Osteocyte (in vitro differentiated cells): ENCODE measurements at places on chromosomes 3 and 15. TPM values are rescaled to one million over a fixed set of nuclear protein-coding genes. Genes with fewer than 3 reads are reported as not detected.

MME gene
- 13.9 and 14.5 TPM in 2 replicates for total RNA-seq

- no peak for DNase-seq
Measured at GRCh38 chr3:172209333-172210321, 170.2 kb downstream of the FNDC3B start.

GRCh38 chr3:133124511-133124910 lies 86.3 kb downstream of the TMEM108 start:
- no peak for DNase-seq

GRCh38 chr3:177646749-177647148 lies 449.5 kb upstream of the TBL1XR1 start:
- no peak for DNase-seq

- no peak for DNase-seq
Measured at GRCh38 chr3:107897471-107898061, 193.3 kb downstream of the CD47 start.

DNA sequence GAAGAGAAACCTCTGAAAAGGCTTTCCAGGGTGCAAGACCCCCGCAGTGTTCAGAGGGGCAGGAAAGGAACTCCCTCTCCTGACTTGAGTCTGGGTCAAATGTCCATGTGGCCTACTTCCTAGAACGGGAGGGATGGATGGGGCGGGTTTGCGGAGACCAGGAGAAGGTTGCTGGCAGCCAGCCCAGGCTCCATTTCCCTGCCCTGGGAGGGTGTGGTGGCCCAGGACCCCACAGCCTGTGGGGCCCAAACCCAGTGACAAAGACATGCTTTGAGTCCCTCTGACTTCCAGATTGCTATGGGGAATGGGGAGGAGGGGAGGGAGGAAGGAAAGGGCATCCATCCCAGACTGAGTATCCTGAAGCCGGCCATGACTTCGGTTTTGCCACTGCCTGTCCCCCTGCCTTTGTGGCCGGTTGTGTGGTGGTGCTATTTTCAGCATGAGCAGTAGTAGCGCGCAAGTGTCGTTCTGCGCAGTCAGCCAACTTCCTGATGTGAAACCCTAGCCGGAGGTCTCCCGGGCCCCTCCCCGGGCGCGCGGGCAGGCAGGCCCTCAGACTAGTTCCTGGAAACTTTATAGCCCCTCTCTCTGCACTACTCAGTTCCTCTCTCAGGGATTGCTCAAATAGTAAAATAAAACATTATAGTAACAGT lies 24.4 kb downstream of the MAGEF1 start:
- DNase-seq = no peak

DNA sequence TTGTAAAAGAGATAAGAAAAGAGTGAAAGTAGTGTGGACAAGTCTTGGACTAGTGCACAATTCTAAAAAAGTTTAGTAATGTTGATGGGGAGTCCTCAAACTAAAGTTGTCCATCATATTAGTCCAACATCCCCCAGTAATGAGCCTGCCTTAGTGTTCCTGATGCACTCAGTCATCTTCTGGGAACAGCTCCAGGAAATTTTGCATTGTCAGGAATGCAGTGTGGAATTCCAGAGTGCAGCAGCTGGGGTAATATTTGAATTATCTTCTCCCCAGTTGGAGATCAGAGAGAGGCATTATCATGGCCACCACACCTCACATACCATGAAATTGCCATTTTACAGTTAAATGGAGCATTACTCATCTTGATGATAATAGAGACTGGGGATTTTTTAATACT lies 528.8 kb upstream of the NAALADL2 start:
- no peak for DNase-seq

- DNase-seq = no peak
Measured at GRCh38 chr3:24631481-24631880, 136.8 kb upstream of the THRB start.

DNA sequence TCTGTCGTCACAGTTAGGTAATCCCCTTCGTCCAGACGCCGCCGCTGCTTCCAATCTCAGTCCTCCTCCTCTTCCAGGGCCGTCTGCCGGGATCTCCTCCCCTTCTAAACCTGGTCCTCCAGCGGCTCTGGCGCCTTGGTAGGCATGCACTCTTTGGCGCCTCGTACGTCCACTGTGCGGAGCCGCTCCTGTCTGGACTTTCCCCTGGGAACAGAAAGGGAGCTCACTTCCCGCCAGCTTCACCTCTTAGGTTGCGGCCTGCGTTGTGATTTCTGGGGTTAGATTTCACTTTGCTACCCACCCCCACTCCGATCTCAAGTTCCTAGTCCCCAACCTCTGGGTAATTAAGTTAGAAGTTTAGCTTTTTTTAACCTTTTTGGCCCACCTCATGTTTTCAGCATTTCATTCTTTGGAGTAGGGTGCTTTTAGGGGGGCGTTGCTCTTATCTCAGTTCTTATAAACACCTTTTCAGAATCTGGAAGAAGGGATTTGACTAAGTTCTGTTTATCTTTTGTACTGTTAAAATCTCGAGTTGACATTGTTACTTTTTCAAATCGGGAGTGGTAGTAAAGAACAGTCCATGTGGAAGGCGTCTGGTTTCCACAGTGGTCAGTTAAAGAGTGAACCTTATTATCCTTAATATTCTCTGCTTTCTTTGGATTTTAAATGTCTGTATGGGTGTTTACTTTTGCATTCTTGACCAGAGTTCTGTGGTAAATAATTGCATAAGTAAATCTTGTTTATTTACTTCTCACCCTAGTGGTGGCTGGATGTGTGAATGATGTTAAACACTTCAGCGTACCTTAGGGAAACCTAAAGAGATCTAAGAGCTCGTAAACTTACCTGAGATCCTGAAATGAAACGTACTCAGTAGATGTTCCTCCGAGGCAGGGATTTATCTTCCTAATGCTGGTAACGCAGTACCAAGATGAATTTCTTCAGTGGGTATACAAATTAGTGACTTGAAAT lies 611 bp downstream of the CTDSPL2 start:
- no peak for DNase-seq

GALNT15 gene
- 0.56 and 1.2 TPM in 2 replicates for total RNA-seq
